EL (cell line): ENCODE measurements at places on chromosomes 6 and 20.
A peak's percentile ranks its signal among the peaks of the same experiment; 100 is the strongest.

DNA sequence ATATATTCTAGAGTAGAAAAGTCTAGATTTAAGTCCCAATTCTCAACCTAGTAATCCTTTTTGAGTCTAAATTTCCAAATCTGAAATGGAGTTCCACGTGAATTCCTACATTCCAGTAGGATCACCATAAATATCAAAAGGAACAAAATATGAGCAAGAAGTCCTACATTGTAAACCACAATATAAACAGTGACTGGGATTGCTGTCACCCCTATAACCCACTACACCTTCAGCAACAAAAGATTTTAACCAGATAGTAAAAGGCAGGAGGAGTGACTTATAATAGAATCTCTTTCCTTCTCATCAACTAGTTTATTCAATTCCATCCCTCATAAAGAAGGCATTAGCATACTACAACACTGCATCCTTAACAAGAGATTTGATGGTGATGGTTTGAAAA, 210.6 kb downstream of the KIF16B start:
- no peak for DNase-seq

- DNase-seq, result no peak
Measured at GRCh38 chr6:67231092-67231491, 1404.0 kb upstream of the ADGRB3 start.

DNA sequence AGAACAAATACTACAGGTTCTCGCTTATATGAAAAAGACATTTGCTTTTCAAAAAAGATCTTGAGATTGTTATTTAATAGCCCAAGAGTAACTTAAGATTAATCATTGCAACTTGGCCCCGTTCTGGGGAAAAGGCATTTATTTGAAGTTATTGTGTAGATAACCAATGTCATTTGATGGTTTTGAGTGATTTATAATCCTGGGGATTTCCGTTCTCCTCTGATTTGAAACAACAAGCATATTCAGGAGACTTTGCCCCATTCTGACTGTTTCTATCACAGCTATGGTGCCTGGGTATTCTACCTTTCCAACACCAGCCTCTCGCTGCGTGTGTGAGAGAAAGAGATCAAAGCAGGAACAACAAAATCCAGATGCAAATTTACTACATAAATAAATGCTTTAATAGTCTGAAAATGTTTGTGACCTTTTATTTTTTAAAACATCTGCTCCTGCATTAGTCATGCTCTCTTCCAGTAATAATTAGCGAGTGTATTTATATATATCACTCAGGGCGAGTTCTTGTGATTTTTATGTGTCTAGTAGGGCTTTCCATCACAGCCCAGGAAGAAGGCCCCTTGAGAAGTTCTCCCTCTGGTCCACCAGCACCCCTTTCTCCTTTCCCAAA, 197.9 kb upstream of the FOXQ1 start:
- DNase-seq, result no peak

GRCh38 chr20:40325006-40325568, 363.9 kb downstream of the MAFB start:
- DNase-seq, result no peak

GRCh38 chr6:24991810-24992467, 56.2 kb upstream of the RIPOR2 start:
- DNase-seq, result peak; percentile 58

DNA sequence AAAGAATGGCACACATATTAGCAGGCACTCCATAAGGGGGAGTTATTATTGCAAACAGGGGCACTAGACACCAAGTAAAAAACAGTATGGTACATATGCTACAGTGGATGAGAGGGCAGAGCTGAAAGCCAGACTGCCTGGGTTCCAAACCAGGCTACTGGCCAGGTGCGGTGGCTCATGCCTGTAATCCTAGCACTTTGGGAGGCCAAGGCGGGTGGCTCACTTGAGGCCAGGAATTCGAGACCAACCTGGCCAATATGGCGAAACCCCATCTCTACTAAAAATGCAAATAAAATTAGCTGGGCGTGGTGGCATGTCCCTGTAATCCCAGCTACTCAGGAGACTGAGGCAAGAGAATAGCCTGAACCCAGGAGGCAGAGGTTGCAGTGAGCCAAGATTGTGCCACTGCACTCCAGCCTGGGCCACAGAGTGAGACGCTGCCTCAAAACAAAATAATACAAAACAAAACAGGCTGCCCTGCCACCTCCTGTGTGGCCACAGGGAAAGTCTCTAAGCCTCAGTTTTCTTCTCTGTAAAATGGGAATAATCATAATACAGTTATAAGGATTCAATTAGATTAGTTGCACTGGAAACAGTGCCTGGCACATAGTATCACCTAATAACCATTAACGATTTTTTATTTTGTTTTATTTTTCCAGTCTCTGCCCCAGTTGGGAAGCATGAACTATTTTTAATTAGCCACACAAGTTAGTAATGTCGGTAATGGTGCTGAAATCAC, 7.5 kb upstream of the TTPAL start:
- DNase-seq, result no peak

DNA sequence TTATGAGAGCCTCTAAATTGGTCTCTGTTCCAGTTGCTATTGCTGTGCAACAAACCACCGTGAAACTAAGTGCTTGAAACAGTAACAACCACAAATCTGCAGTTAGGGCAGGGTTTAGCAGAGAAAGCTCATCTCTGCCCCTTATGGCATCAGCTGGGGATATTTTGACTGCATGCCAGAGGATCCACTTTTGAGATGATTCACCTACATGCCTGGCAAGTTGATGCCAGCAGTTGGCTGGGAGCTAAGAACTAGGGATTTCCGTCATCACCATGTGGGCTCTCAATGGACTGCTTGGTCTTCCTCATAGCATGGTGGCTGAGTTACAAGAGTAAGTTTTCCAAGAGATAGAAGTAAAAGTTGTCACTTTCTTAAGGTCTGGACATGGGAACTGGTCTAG, 35.1 kb downstream of the PLCB4 start:
- DNase-seq, result peak; percentile 55

GRCh38 chr6:37528541-37528940, 28.8 kb upstream of the CCDC167 start:
- DNase-seq, result no peak

DNA sequence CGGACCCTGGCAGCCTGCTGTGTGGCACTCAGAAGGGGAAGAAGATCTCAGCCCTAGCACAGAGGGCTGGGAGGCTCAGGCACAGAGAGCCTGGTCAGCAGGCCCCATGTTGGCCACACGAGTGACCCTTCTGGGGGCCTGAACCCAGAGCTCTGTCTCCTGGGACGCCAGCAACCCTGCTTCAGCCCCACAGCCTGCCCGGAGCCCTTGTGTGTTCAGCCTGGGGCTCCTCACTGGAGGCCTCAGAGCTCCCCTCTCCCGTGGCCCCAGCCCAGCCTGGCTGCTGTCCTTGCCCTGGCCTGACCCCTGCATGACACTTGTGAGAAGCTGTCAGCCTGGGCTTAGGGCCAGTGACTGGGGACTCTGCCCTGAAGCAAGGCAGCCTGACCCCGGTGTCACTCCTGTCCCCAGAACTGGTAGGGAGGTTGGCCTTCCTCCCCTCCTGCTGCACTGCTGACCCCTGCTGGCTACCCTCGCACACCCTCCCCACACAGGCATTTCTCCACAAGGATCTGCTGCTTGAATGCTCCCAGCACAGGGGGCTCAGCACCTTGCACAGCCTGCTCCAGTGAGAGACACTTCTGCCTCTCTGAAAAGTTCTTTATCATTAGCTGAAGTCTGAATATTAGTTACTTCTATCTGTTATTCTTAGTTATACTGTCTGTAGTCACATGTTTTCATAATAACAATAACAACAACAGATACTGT, 15.4 kb upstream of the IP6K3 start:
- DNase-seq, result peak; percentile 56

- no peak for DNase-seq
Measured at GRCh38 chr20:33874129-33874528, 63.0 kb downstream of the CHMP4B start.

- no peak for DNase-seq
Measured at GRCh38 chr6:90048206-90048967, 154.1 kb downstream of the GJA10 start.

DNA sequence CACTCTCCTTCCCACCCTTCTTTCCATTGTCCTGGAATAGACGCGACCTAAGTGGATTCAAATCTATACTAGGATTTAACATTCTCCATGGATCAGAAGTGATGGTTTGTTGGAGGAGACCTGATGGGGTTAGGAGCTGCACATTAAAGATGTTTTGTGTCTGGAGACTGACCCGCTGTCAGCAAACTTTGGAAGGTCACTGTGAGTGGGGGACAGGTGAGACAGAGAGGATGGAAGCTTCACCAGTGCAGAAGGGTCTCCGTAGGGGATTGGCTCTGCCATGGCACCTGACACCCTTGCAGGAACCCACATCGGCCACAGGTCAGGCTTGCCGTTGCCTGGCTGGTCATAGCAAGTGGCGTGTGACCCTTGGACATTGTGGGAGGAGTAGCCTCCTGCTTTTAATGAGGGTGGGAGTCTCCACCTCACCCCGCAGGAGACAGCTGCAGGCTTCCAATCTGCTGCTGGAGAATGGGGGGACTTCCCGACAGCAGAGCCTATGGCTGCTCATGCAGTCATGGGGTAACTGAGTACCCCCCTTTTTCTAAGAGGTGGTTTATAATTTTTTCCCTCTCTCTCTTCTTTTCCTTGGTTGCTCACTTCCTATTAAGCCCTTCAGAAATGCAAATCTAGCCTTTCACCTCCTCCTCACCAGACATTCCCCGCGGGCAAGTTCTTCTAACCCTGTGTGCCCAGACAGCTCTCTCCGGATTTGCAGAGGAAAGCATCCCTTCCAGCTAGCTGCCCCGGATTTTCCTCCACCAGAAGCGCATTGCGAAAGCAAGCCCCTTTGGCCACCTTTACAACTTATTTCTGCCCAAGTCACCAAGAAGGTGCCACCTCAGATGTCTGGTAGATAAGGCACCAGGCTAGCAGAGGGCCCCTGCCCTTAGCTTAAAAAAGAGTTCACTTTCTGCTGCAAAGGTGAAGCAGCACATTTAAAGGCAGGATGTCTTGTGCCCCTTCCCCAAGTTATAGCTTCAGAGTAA, 53.5 kb downstream of the DACT2 start:
- no peak for DNase-seq

GRCh38 chr6:46263707-46264086, 92.9 kb upstream of the ENPP5 start:
- peak; percentile 30 for DNase-seq

DNA sequence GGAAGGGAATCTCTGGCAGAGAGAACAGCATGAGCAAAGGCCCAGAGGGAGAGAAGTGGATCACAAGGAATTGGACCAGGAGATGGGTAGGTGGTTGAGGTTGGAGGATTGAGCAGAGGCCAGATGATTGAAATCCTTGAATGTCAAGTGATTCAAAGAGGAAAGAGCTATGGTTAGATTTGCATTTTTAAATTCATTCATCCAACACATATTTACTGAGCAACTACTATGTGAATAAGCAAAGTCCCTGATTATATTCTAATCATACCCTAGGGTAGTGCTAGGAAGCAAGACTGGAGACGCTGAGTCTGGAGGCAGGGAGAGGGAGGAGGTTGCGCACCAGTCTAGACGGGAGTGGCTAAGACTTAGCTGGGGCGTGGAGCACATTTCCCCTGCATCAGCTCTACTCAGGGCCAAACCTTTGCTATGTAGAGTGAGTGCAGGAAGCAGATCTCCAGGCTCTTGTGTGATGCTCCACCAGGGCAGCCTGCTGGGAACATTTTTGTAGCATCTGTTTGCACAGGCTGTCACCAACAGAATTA, 40.2 kb downstream of the EYA2 start:
- no peak for DNase-seq

- DNase-seq, result no peak
Measured at GRCh38 chr6:118865100-118865391, 28.9 kb upstream of the ASF1A start.

- peak; percentile 53 for DNase-seq
Measured at GRCh38 chr6:150293423-150294173, 75.2 kb upstream of the IYD start.

DNA sequence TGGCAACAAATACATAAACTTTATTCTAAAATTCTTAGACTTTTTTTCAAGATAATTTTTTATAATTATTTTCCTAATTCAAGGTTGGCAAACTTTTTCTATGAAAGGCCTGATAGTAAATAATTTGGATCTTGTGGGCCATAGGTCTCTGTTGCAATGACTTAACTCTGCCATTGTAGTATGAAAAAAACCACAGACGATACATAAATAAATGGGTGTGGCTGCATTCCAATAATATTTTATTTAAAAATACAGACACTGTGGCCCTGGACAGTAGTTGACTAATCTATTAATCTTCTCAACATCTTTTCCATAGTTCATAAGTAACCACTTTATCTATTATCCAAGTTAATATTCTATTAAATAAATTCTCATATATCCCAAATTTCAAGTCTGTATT, 281.1 kb downstream of the SYNE1 start:
- peak; percentile 12 for DNase-seq

DNA sequence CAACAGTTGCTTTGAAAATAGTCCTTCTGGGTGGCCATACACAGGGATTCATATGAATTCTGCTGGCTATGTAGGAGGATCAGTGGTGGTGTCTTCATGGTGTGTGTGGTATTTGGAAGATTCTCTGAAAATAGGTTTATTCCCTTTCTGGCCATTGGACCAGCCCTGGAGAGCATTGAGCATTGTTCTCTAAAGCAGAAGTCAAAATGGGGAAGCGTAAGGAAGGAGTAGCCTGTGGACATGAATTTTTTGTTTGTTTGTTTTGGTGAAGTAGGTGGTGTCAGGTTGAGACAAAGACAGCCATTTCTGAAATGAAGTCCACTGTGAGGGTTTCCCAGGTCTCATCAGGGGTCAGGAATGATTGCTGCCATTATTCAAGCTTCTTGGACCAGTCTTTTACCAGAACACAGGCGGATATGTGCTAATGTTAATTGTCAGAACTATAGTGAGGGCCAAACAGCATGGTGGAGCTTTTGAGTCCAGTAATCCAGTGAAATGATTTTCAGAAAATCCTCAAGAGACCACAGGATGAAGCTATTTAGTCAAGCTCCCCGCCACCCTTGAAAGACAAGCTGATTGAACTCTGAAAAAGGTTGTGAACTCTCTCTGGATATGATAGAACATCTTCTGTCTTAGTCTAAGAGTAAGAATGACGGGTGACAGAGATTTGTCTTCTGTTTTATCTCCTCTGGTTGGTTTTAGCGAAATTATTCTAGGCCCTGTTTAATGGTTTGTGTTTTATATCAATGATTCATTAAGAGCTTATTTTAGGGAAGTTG, 60.0 kb downstream of the DNAH8 start:
- DNase-seq, result no peak

- DNase-seq, result peak; percentile 33
Measured at GRCh38 chr6:147022041-147022440, 182.2 kb upstream of the STXBP5 start.

- peak; percentile 77 for DNase-seq
Measured at GRCh38 chr6:13407709-13408695, 79.4 kb downstream of the GFOD1 start.

- DNase-seq, result no peak
Measured at GRCh38 chr6:69918813-69919475, 52.6 kb downstream of the COL19A1 start.
